Adipocyte (in vitro differentiated cells): ENCODE measurements at places on chromosomes 11 and 22.

DNA sequence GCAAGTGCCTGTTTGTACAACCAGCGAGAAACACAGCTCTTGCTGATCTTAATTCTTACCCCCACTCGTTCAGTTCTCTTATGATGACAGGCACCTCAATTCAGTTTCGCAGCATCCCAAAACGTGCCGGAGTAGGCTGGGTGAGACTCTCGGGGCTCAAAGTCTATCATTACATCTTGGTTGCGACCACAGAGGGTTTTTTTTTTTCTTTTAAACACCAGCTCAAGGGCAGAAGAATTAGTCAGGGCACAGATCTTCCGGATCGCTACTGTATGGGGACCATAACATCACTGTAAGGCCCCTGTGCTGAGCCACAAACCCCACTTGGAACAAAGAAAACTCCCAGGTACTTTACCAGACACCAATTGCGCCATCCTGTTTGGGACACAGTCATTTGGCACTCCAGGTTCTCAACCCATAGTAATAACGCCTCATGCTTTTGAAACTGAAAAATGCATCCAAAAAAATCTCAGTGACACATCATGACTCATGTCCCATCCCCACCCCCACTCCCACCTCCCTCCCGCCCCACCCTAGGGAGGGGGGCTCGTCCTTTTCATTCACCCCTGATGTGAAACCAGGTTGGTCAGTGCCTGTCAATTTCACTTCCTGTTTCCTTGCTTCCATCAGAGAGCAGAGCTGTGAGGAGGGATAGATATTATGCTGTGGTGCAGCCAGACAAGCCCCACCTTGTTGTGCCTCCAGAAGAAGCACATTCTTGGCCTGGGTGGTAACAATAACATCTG is 41.0 kb upstream of the CD5 start:
- peak; percentile 10 for DNase-seq

DNA sequence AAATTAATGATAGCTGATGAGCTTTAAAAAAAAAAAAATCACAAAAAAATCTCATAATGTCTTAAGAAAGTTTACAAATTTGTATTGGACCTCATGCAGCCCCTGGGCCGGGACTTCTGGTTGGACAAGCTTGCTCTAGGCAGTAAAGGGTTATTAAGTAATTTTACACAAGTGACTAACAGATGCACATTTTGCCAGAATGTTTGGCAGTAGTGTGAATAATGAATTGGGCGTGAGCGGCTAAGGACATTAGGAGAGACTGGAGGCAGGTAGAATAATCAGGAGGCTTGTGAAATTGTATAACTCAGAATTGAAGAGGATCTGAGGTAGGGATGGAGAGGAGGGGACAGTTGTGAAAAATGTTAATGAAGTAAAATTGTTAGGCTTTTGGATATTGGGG is 77.4 kb downstream of the HIPK3 start:
- DNase-seq: no peak

DNA sequence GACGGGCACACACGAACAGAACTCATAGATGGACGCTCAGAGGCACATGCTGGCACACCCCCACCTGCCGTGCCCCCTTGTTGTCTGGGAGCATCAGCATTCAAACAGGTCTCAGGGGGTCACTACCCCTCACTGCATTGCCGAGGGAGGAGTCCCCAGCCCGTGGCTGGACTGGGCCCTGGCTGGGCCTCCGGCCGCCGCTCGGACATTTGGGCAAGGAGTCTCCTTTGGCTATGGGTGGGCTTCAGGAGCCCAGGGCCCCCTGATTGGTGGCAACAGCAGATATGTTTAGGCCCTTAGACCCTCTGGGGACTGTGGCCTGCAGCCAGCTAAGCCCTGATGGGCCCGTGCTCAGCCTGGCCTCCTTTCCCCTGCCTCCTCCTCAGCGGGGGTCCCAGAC is 41.9 kb downstream of the FLRT1 start:
- no peak for DNase-seq

DNA sequence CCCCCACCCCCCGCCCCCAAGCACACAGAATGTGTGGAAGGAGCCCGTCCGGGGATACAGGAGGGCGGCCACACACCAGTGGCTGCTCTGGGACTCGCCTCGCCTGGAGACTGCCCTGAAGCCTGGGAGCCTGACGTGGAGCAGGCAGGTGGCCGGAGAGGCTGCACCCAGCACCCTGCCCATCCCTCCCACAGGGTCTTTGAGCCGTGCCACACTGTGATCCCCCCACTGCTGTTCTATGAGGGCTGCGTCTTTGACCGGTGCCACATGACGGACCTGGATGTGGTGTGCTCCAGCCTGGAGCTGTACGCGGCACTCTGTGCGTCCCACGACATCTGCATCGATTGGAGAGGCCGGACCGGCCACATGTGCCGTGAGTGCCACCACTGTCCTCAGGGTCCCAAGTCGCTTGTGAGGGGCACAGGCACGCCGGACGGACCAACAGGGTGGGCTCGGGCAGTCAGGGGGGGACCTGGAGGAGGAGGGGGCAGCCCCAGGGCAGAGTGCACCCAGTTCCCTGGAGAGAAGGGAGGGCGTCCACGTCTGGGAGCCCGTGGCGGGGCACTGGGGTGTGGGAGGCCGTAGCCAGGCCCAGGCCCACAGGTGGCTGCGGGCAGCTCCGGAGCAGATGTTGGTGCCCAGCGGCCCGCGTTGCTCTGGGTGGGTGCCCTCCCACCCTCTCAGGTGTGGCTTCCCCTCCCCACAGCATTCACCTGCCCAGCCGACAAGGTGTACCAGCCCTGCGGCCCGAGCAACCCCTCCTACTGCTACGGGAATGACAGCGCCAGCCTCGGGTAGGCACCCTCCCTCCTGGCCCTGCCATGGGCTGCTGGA is 27.0 kb upstream of the MUC5B start:
- DNase-seq: no peak

GRCh38 chr11:33116535-33116934 is 44.7 kb downstream of the CSTF3 start:
- no peak for DNase-seq

DNA sequence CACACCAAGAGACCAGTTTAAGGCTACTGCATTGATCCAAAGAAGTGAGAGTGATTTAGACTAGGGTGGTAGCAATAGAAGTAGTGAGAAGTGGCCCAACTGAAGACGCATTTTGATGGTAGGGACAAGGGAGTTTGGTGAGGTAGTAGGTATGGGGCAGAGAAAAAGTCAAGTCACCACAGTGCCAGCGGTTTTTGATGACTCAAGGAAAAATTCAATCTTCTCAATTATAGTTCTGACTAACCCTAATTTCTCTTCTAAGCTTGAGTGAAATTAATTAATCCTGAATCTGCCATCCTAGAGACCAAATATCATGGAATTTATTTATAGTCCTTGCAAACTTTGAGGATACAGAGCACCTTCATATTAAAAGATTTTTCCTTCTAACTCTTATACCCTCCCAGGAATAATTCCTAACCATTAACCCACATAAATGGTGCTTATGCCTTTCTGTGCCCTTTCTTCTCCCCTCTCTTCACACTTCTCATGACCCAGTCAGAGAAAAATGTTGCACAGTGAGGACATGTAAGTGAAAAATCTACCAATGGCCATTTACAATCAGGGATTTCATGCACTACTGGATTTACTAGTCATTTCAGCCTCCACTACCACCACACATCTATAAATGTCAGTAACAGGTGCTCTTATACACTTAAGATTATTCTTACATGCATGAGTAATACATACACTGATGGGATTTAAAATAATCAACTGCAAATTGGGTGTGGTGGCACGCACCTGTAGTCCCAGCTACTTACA is 45.9 kb upstream of the ARHGAP32 start:
- no peak for DNase-seq

DNA sequence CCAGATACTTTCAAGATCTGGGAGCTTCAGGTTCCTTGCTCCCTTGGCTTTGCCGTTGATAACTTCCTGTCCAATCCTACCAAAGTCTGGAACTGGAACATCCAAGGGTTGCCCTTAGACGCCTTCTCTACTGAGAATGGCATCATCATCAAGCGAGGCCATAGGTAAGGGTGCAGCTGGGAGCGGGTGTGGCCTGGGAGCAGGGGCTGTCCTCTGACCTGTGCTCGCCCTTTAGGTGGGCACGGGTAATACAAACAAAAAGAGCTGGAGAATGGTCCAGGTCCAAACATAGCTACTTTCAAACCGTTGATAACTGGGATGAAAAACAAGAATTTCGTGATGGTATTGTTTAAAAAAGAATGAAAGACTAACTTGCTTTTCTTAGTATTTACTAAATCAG is 25.0 kb downstream of the CASP12 start:
- no peak for DNase-seq

DNA sequence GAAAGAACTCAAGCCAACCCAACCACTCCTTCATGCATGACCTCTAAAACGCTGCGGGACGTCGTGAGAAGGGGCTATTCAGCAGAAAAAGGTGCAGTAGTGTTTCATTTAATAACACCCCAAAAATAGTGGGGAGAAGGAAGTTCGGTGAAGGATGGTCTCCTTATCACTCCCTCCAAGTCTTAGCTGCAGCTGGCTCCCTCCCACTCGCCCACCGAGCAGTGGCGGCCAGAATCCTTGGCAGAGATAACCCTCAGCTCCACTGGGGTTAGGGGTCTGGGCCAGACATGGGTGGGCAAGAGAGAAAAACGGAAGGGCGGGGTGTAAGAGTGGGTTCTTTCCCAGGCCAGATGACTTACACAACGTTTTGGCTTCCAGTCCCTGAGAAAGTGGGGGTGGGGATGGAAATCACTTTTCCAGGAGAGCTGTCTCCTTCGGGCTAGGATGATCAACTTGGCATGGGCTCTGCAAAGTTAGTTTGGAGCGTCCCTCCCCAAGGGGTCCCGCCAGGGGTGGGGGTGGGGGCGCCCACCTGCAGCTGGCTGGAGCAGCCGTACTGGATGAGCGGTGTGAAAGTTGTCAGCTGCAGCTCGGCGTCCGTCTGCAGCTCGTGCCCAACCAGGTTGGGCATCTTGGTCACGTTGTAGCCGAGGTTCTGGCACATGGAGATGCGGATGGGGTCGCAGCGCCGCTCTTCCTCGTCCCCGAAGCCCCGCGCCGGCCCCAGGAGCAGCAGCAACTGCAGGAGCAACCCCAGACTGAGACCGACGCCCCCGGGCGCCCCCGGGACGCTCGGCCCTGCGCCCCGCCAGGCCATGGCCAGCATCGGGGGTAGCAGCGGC is 705 bp downstream of the FZD4 start:
- peak; percentile 57 for DNase-seq

- peak; percentile 88 for DNase-seq
Observed at GRCh38 chr11:68200639-68201038, 12.5 kb downstream of the KMT5B start.

DNA sequence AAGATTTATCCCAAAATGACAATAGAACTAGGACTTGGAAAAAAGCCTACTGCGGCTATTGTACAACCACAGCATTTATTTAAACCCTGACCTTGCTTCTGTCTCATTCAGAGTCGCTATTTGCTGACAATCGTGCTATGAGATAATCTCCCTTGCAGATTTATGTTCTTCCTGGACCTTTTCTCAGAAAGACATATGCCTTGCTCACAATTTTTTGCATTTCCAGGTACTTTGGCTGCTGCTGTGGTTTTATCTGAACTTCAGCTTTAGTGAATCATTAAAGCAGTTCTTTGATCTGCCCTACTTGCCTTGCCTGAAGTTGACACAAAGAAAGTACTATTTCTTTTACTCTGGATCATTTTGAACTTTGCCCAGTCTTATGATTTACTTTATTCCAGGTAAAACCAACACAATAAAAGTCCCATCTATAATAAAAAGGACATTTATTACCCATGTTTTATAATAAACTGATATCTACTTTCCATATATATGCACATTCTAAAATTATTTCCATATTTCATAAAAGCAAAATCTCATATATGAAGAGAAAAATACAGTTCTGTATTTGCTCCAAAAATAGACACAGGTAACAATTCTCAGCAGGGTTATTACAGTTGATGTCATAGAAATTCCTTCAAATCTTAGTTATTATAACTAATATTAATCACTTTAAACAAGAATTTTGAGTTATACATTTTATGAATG is 63.4 kb upstream of the CARD18 start:
- no peak for DNase-seq

DNA sequence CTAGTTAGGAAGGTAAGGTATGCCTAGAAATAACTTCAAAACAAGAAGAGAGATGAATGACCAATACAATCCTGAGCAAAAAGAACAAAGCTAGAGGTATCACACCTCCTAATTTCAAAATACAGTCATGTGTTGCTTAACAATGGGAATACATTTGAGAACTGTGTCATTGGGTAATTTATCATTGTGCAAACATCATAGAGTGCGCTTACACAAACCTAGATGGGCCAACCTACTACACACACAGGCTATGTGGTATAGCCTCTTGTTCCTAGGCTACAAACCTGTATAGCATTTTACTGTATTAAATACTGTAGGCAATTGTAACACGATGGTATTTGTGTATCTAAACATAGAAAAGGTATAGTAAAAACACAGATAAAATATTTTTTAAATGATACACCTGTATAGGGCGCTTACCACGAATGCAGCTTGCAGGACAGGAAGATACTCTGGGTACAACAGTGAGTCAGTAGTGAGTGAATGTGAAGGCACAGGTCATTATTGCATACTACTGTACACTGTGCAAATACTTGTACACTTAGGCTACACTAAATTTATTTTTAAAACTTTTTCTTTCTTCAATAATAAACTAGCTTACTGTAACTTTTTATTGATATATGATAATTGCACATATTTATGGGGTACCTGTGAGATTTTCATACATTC is 48.2 kb downstream of the STK33 start:
- no peak for DNase-seq

DNA sequence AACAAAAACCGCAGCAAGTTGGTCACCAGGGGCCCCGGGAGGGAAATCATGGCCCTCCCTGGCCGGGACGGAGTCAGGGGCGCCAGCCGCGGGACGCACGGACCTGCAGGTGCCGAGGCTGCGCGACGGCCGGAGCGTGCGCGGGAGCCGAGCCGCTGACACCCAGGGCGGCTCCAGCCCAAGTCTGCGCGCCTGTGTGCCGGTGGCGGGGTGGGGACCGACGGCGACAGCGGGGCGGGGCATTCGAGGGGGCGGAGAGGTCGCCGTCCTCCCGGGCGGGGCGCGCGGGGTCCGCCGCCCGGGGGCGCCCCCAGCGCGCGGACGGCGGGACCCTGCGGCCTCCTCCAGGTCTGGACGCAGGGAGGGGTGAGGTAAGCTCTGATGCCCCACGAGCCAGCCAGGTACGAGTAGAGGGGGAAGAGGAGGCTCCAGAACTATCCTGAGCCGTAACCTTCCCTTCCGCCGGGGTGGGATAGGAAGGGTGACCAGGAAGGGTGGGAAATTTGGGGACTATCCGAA is at the start of gene ESAM:
ESAM (minus strand) TSS at position 186 of the 519 bp plus-strand sequence; CDS start at position 50, 136 bp downstream.
- DNase-seq: no peak
